ENCODE measurements at places on chromosomes 2 and 18.

GRCh38 chr2:8320311-8321066, 361.4 kb upstream of the ID2 start:
- no peak for DNase-seq

- DNase-seq: peak; percentile 34
Observed at GRCh38 chr2:237283131-237283928, 130.6 kb downstream of the COL6A3 start.

DNA sequence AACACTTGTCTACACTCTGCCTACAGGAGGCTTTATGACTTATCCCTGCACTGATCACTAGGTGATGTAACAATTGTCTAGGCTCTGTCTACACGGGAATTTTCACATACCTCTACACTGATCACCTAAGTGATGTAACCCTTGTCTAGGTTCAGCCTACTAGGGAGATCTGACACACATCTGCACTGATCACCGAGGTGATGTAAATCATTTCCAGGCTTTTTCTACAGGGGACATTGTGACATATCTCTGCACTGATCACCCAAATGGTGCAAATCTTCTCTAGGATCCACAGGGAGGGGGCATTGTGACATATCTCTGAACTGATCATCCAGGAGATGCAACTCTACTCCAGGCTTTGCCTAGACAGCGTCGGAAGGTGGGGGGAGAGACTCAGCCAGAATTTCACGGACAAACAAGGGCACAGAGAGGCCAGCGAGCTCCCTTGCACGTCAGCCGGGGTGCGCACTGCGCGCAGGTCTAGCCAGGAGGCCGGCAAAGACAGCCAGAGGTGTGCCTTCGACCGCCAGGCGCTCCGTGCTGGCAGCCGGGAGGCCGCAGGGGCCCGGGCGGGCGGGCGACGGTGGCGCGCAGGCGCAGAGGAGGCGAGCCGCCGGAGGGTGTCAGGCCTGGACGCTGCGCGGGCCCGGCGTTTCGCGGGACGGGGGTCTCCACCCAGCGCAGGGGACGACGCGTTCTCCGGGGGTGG, 46.9 kb upstream of the USP14 start:
- no peak for DNase-seq

DNA sequence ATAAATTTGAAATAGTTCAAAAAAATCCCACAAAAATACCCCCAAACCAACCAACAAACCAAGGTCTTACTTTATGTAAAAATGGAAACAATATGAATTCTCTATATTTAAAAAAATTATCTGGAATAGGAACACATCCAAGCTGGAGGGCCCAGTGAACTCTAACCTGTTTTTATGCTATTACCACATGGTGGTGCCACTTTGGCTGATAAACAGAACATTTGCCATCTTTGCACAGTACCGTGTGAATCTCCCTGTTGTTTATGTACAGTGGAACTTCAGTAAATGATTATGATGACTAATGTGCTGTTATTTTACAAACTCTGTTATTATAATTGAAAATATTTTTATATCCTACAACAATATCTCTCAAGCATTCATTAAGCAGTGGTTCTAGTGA, 145.3 kb upstream of the SMAD7 start:
- peak; percentile 31 for DNase-seq

DNA sequence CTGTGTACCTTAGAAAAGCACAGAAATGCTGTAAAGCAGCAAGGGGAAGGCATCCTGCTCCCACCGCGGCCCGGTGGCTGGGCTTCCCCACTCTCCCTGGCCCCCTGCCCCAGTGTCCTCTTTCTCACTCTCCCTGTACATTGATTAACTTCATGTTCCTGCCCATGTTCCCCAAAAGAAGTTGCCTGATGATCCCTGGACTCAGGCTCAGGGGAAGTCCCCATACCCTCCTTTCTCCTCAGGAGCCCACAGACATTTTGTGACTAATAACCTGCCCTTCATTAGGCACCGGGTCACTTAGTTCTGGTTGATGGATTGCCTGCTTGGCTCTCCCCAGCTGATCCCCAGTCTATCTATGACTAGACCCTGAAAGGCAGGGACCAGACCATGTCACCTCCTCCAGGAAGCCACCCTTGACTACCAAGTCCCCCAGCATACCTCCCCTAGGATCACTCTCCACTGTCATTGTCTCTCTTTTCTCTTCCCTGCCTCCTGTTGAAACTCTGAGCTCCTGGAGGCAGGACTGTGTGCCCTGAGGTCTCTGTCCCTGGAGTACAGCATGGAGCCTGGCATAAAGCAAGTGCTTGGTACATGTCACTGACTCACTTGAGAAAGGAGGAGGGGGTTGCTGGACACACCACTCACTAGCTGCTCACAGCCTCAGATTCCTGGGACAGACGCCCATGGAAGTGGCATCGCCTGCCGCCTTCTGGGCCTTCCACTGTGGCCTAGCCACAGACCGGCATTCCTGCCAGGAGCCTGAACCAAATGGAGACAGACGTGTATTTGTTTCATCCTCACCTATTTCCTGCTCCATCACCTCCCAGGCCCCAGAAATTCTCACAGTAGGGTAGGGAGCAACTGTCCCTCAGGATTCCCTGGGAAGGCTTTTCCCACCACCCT, 13.5 kb downstream of the MALL start:
- peak; percentile 58 for DNase-seq

DNA sequence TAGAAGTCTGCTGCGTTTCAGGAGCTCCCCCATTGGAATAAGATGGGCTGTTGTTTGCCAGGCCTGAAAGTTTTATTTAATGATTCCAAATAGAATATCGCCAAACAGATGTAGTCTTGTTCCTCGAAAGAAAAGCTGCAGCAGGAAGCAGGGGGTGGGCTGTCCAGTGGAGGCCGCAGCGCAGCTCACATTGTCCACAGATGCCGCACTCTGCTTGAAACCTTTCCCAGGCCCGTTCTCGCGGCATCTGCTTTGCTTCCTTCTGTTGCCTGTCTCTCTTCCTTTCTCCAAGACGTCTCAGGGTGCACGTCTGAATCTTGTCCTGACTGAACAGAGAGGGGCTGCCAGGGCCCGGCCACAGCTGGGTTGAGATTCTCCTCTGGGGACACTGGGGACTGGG, 12.4 kb upstream of the IGFBP2 start:
- no peak for DNase-seq

GRCh38 chr2:88692187-88692586, 714 bp downstream of the RPIA start:
- DNase-seq: peak; percentile 63
